ENCODE measurements at places on chromosomes 6 and 20.
A peak's percentile ranks its signal among the peaks of the same experiment; 100 is the strongest.

DNA sequence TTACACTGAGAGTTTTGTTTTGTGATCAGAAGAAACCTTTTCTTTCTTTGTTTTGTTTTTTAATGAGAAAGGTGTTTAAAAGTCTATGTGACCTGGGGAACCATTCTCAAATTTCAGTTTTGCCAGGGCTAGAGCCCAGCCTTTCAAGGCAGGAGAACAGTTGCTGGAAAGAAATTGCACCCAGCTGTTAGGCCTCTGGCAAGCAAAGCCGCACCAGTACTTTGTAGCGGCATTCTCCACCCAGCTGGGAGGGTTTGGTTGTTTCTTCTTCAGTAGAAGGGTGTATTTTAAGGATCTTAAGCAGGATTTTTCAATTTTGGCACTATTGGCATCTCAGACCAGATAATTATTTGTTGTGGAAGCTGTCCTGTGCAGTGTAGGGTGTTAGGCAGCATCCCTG, 16.6 kb upstream of the MAPK13 start:
- no peak for DNase-seq

DNA sequence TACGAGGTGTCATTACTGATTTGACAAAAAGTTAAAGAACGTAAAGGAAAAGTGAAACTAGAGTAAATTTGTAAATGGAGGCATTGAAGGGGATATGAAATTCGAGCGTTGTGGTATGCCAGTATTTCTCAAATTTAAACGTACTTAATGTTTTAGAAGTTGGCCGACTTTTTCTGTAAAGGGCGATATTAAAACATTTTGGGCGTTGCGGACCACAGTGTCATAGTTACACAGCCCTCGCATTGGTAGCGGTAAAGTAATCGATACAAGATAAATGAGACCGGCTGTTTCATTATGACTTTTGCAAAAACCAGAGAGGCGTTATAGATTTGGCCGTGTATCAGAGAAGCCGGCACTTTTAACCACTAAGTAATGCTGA, 39.6 kb downstream of the OR2B2 start:
- DNase-seq: no peak

- DNase-seq: no peak
These were observed 6.2 kb downstream of the SLCO4A1 start for GRCh38 chr20:62648318-62648995.

GRCh38 chr20:57672164-57672563, 37.7 kb downstream of the PMEPA1 start:
- no peak for DNase-seq

GRCh38 chr20:23937303-23938117, 51.1 kb downstream of the GGTLC1 start:
- DNase-seq: peak; percentile 13

DNA sequence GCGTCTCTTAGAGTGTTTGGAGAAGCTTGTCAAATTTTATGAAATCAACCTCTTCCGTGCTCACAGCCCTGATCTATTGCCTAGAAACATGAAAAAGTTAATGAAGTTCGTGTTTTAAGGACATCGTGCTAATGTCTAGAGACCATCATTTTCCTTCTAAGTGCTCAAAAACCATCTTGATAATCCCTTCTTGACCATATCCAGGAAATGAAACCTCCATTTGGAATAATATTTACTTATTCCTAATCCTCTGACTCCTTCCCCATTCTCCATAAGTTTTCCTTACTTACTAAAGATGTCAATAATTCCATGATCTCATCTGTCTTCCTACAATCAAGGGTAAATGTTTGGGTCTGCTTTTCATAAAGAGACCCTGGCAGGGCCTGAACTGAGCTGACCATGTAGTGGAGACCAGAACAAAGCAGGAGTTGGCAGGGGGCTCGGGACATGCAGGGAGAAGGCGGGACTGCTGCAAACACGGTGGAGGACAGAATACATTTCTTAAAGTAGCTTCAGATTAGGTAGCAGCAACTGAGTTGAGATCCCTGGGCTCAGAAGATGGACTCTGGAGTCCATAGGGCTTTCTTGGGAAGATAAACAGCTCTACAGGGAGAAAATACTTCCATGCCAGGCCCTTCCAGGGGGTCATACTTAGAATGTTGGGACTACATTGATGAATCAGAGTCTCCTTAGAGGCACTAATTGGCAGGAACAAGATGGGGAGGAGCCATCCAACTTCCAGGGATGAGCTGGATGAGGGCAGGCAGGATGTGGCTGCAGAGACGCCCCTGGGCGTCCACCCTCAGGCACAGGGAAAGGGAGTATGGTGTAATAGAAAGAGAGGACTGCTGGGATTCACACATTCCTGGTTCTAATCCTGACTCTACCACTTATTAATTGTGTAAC, 100.7 kb downstream of the RIN2 start:
- no peak for DNase-seq

- no peak for DNase-seq
These were observed at the start of gene GRM4 for GRCh38 chr6:34146021-34146782. GRM4 (minus strand) TSS chr6:34146087; CDS start chr6:34133496, 12,591 bp downstream.

- no peak for DNase-seq
These were observed 85.0 kb downstream of the SRC start for GRCh38 chr20:37430778-37431460.

DNA sequence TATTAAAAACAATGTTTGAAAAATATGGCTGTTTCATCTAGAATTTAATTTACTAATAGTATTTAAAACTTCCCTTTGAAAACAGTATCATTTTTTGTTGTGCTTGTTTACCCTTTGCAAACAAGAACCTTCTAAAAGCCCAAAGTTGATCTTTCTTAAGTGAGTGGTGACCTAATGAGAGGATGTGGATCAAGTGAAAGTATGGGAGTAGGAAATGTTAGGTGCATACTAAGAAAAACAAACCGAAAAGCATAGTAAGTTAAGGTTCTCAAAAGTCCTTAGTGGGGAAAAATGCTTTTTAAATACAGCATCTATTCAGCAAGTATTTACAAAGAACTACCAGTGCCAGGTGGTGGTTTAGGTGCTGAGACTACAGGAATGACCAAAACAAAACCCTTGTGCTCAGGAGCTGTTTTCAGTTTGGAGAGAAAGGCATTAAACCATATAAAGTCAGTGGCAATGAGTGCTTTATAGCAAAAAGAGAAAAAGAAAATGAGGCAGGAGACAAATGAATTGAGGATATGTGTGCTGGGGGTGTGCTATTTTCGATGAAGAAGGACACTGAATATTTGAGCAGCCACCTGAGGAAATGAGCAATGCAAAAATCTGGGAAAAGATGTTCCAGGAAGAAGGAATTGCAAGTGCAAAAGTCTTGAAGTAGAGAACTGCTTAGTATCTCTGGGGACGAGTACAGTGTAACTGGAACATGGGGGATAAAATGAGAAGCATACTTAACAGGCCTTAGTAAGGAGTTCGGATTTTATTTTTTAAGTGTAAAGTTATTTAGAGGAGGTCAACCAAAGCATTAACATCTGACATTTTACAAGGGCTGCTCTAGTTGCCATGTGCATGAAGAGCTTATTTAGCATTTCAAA, 24.0 kb downstream of the RNF146 start:
- no peak for DNase-seq

DNA sequence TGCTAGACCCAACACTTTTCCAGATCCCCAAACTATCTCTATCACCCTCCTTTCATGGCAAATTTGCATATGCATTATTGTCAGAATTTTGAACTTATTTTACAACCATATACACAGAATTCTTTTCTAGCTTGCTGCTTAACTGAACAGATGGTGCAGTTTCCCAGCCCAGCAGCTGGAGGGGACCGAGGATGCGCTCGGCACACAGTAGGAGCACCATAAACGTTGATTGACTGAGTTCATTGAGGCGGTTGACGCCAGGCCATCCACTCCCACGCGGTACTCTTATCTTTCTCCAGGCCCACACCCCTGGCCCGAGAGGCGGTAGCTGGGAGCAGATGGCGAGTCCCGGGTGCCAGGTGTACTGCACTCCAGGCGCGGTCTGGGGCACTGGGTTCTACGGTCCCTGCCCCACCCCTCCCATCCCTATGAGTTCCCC, 6.8 kb upstream of the SOX4 start:
- DNase-seq: no peak

- no peak for DNase-seq
These were observed 64.1 kb upstream of the MAP7 start for GRCh38 chr6:136614350-136614749.

DNA sequence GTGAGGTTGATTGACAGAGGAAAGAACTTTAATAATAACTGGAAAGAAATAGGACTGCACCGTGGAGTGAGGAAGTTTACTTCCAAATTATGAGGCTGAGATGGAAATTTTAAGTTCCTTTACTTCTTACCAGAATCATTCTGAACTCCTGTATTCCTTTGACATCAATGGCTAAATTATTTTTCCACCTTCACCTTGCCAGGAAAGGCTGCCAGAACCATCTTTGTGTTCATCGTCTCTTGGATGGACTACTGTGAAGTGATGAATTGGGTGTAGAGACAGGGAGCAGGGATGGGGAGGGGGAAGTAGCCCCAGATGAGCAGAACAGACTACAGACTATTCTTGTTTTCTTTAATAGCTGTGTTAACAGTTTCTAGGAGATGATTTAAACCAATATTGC, 102.1 kb upstream of the CEP162 start:
- DNase-seq: no peak

- DNase-seq: no peak
These were observed 260.9 kb upstream of the CHD6 start for GRCh38 chr20:41879123-41879522.

GRCh38 chr6:27810768-27811450, 101.3 kb downstream of the OR2B2 start:
- DNase-seq: no peak

GRCh38 chr20:22824077-22824476, 211.0 kb upstream of the SSTR4 start:
- no peak for DNase-seq

GRCh38 chr6:33858804-33859505, 55.2 kb upstream of the MLN start:
- DNase-seq: no peak

DNA sequence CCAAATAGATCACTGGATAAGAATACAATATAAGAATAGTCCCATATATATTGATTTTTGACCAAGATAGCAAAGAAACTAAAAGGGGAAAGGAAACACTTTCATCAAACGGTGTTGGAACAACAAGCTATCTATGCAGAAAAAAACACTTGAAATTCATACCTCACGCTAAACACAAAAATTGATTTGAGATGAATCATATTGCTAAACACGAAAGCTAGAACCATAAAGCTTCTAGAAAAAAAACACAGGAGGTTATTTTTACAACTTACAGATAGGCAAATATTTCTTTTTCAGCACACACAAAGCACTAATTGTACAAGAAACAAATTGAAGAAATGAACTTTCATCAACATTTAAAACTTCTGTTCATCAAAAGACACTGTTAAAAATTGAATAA, 36.7 kb upstream of the TMEM14A start:
- no peak for DNase-seq

- DNase-seq: no peak
These were observed 431.0 kb upstream of the IRAK1BP1 start for GRCh38 chr6:78436335-78436734.

All from T-helper 22 cell (primary cell).